Cortex of kidney (tissue), 1 donor: ENCODE measurements at places on chromosomes 16 and 17.

DNA sequence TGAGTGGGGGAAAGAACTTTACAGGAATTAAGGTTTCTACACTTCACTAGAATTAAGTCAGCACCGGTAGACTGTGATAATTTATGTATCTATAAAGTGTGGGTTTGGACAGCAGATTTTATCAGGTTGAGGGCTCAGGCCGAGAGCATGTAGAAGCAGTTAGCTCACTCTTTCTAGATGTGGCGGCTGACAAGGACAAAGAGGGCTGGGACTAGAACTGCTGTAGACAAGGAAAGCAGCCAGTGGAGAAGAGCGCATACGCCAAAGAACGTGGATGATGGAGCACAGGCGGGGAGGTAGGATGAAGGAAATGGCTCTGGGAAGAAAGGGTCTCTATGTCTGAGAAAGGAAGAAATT, 504 bp upstream of the GOSR1 start:
- DNase-seq = no peak

DNA sequence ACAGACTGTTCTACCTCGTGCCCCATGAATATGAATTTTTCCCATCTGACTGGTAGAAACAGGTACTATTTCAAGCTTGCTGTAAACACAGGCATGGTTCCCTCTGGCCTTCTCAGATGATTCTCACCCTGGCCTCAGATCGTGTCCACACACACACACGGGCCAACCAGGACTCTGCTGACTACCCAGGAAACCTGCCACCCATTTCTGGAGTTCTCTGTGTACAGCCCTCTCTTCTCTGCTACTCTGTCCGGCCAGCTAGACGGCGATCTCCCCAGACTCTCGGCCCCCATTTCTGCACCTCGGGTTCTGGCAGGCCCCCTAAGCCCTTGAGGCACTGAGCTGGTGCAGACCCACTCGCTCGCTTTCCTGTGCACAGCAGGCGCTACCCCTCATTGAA, 31.2 kb downstream of the RPA1 start:
- DNase-seq = no peak

DNA sequence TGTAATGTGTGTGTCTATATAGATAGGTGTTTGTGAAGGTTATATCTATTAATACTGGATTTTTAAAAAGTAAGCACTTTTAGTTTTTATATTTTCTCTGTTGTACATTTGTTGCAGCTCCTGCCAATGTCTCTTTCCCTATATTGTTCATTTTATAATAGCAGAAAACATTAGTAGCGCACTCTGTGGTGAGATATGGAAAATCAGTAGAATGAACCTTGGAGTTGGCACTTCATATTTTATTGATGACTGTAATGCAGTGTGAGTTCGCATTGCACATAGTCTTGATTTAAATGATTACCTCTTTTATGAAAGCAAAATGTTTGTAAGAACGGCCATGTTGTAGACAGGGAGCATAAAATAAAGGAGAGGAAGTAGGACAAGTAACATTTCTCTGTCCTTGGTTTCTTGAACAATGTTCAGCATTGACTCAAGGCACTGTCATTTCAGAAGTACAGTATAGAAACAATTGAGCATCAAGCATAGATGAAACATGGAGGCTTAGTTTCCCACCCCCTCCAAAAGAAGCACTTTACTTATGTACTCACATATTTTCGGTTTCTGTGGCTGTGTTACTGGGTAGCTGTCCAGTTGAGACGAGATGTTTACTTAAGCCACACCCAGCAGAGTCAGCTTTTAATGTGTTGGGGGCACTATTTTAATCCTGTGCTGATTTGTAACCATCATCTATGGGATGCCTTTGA, 74.0 kb downstream of the TANC2 start:
- DNase-seq = no peak

DNA sequence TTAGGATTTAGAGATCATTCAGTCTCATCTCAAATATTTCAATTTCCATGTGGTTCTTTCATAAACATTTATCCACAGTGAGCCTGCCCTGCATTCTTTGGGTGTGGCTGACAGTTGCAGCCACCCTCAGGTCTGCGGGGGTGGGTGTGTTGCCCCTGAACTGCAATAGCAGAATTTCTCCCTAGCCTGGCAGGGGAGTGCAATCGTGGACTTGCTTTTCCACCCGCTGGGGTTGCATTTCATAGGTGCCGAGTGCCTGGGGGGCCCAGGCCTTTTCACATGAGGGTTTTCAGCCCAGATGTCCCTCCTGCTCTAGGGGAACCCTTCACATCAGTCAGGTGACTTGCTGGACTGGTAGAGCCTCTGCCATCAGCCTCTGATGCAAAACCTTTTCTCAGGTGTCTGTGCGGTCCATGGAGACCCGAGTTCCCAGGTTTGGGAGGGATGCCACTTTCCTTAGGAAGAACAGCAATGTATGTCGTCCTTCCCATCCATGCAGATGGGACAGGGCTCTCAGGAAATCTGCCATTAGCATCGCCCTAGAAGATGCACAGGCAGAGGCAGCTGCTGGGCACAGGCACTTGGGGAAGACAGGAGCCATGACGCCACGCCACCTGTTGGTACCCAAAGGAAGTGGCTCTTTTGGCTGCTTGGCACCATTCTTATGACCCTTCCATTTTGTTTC, 2.4 kb upstream of the USP36 start:
- no peak for DNase-seq

DNA sequence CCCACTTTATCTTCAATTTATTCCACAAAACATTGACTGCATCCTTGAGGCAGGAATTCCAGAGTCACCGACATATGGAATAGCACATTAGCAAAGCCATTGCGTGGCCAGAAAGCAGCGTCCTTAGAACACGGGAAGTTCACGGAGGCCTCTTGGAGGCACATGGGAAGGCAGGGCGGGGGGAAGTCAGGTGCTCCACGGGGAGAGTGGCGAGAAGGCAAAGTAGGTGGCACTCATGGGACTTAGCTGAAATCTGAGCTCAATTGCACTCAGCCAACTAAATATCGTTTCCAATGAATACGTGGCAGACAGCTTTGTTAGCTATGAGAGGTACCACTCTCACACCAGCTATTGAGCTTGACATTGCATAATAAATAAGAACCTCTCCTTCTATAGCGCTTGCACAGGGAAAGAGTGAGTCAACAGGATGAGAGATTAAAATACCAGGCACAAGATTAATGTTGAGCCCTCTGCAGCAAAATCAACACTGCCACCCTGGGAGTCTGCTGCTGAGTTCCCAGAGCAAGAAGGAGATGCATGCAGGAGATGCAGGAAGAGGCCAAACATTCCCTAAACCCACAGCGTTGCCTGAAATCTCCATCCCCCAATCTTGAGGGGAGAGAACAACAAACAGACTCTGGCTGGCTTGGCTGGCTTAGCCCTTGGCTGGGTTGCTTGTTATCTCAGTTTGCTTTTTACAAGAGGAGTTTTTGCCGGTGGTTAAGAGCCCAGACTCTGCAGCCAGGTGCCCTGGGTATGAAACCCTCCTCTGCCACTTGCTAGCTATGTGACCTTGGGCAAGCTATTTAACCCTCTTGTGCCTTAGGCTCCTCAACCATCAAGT, 28.8 kb downstream of the ABCC12 start:
- DNase-seq = no peak

DNA sequence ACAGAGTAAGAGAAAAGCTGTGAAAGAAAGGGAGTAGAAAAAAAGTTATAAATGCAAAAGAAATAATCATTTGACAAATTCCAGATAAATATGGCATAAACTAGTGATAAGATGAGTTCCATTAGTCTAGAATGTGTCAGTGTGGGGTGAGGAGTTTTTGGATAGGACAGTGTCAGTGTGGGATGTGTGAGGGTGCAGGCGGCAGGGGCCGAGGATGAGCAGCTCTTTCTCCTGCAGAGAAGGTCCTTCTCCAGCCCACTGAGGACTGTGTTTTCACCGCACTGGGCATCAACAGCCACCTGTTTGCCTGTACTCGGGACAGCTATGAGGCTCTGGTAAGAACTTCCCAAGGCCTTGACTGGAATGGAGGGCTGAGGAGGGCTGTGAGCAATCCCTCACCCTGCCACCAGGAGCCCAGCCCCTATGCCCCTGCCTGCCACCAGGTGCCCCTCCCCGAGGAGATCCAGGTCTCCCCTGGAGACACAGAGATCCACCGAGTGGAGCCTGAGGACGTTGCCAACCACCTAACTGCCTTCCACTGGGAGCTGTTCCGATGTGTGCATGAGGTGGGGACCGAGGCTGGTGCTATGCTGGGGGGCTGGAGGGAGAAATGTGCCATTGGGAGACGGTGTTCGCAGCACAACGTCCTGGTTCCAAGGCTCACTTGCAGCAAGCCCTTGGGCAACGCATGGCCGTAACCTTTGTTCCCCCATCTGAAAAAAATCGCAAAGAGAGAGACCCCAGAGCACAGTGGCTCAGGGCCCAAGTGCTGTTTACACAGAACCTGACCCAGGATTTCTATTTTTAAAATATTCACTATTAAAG, 13.1 kb downstream of the RAPGEFL1 start:
- DNase-seq = no peak

GRCh38 chr16:3576211-3576610, 992 bp downstream of the NLRC3 start:
- no peak for DNase-seq

DNA sequence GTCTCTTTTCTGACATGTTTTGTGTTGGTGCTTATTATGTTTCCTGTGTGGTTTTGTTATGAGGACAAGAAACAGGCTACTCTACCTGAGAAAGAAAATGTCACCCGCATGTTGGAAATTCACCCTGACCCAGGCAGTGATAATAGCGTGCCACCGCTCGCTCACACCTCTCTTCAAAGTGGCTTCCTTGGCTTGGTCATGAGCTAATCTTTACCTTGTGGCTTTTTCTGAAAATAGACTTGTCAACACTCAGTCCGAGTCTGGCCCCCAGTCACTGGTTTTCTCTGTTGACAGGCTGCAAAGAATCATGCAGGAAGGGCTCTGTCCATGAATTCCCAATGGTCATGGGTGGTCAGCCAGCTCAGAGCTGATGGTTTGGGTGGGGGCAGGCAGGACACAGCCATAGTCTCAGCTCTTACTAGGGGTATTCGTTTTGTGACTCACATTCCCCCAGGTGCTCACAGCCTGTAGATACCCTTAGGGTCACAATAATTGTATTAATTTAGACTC, 121.3 kb upstream of the CACNG5 start:
- no peak for DNase-seq

GRCh38 chr16:89014403-89015230, 37.6 kb upstream of the CBFA2T3 start:
- DNase-seq = no peak

DNA sequence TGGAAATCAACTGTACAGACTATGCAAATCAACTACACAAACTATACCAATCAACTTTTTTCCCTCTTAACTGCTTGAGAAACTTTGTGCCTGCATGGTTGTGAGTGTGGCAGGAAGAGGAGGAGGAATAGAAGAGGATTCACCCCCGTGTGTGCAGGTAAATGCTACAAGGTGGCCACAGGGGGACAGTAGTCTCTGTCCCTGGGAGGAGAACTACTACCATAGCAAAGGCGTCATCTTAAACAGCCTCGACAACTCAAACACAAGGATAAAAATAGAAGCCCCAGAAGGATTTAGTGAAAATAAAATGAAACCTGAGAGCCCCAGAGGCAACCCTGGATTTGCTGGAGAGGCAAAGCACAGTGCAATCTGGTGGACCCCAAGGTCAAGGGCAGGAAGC, 199.5 kb upstream of the DYNLRB2 start:
- DNase-seq = no peak

GRCh38 chr17:253091-253846, 71.8 kb upstream of the DOC2B start:
- DNase-seq = no peak

GRCh38 chr16:67943619-67944504, at the start of gene LCAT:
LCAT (minus strand) TSS chr16:67944120; CDS start chr16:67944101, 19 bp downstream.
- no peak for DNase-seq

GRCh38 chr16:23014592-23014991, 134.7 kb downstream of the USP31 start:
- no peak for DNase-seq

- no peak for DNase-seq
Observed at GRCh38 chr17:33285413-33285812, 7.7 kb downstream of the ASIC2 start.

DNA sequence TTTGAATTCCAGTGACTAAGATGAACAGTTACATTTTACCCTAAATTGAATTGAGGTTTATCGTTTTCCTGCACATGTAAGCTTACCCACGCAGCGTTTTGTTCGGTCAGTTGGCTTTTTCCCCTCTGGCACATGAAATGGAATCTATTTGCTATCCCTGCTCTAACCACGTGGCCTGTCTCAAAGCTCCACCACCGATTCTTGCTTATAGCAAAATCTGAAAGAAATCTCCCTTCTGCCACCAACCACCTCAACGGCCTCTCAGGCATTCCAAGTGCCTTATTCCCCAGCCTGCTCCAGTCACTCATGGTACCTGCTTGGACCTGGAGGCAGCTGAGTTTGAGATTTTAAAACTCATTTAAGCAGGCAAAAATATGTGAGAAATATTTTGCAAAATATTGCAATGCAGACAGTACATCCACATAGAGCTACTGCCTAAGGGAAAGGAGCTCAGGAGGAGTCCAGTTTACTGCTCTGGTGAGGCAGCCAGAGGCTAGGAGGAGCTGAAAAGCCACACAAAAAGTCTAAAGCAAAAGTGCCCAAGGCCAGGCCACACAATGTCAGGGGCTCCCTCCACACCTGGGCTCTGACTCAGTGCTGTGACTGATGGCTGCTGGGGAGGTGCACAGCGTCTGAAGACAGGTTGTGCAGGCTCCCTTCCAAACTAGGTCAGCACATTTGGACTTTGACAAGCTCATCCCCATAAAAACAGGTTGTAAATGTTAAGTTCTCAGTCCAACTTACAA, 26.4 kb downstream of the ARHGAP17 start:
- DNase-seq = no peak

GRCh38 chr16:8670014-8670560, 4.3 kb upstream of the ABAT start:
- DNase-seq = no peak

- no peak for DNase-seq
Observed at GRCh38 chr17:36740157-36740556, 138.8 kb downstream of the MRM1 start.

DNA sequence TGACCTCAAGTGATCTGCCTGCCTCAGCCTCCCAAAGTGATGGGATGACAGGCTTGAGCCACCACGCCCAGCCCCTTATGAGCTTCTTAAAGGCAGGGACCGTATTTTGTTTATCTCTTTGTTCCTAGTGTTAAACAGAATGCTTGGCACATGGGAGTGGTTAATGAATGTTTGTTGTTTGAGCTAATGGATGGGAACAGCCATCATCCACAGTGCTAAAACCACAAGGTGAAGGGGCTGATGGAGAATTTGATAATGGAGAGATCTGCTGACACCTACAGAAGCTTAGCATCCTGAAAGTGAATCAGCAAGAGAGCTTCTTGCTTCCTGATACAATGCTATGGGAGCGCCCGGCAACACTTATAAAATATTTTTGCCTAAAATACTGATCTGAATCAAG, 8.6 kb upstream of the CDH1 start:
- no peak for DNase-seq

GRCh38 chr17:15181816-15182215, 83.3 kb downstream of the PMP22 start:
- DNase-seq = no peak

DNA sequence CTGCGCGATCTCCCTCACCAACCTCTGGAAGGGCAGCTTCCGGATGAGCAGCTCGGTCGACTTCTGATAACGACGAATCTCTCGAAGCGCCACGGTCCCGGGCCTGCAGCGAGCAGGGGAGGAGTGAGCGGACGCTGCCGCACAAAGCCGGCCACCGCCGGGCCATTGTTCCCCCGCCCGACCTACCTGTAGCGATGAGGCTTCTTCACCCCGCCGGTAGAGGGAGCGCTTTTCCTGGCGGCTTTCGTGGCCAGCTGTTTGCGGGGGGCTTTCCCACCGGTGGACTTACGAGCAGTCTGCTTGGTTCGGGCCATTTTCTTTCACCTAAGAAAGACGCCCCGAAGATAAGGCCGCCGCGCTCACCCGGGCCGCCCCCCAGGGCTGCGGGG, 5.8 kb upstream of the UNK start:
- no peak for DNase-seq

- no peak for DNase-seq
Observed at GRCh38 chr16:10989559-10989958, 45.2 kb downstream of the CLEC16A start.
